ENCODE measurements at places on chromosomes 16 and 17.

DNA sequence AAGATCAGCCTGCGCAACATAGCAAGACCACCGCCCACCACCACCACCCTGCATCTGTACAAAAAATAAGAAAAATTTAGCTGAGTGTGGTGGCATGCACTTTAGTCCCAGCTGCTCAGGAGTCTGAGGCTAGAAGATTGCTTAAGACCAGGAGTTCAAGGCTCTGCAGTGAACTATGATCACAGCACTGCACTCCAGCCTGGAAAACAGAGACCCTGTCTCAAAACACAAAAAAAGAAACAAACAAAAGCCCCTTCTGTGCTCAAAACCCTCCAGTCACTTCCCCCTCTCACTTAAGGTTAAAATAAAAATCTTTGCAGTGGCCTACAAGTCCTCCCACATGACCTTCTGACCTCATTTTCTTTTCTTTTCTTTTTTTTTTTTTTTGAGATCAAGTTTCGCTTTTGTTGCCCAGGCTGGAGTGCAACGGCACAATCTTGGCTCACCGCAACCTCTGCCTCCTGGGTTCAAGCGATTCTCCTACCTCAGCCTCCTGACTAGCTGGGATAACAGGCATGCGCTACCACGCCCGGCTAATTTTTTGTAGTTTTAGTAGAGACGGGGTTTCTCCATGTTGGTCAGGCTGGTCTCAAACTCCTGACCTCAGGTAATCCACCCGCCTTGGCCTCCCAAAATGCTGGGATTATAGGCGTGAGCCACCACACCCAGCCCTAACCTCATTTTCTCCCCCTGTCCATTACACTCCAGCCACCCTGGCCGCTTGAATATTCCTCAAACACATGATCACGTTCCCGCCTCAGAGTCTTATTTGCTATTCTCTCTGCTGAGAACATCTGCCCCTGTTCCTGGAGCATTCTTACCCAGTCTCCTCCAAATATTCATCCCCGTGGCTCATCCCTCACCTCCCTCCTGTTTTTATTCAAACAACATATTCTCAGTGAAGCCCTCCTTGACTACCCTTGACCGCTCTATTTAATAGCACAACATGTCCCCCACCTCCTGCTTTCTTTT, 126.6 kb upstream of the MED13 start:
- no peak for DNase-seq

- no peak for DNase-seq
Measured at GRCh38 chr16:12752159-12752558, 51.5 kb downstream of the CPPED1 start.

DNA sequence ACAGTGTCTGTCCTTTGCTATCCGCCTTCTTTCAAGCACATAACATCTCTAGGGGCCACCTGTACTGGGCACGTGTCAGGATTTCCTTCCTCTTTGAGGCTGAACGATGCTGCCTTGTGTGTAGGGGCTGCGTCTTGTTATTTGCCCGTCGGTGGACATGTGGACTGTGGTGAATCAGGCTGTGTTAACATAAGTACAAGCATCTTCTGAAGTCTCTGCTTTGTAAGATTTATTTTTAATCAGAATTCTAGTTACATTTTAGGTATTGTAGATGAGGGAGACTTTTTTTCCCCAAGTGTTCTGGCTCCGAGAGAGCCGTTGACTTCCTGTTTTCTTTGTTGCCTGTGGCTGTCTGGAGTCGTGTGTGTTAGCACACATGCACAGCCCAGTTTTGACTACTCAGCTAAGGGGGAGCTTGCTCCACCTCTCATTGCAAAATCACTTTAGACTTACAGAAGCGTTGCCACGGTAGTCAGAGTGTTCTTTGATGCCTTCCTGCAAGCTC, 26.1 kb downstream of the SPG7 start:
- DNase-seq = no peak

DNA sequence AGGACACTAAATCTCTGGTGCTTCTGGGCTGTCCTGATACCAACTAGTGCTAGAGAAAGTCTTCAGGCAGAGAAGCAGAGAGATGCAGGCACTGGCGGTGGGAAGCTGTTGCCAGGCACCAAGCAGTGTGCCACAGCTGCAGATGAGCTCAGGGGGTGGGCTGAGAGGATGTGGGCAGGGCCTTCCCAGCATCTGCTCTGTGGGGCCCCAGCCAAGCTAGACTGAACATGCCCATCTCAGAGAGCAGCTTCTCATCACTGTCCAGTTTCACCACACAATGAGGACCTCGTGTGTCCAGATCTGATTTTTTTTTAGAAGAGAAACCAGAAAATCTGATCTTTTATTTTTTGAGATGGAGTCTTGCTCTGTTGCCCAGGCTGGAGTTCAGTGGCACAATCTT, 17.1 kb downstream of the PSKH1 start:
- DNase-seq = no peak

- no peak for DNase-seq
Measured at GRCh38 chr16:87789437-87790291, 23.9 kb upstream of the KLHDC4 start.

- DNase-seq = no peak
Measured at GRCh38 chr16:24761526-24761925, 32.1 kb downstream of the TNRC6A start.

- no peak for DNase-seq
Measured at GRCh38 chr16:80687606-80688005, 116.8 kb downstream of the CDYL2 start.

DNA sequence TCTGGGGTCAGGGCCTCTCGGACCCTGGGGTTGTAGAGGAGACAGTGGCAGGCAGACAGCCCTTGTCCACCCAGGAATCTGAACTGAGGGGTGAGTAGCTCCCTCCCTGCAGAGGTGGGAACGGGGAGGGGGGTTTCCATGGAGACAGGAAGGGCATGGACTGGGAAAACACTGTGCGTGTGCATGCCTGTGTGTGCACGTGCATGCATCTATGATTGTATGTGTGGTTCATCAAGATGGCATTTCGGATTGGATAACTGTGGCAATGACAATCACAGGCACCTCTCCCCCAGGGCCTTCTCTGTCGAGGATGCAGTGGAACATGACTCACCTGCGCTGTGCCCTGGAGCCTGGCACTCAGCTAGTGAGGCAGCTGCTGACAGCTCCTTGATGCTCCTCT, 6.1 kb upstream of the CD300C start:
- DNase-seq = no peak

DNA sequence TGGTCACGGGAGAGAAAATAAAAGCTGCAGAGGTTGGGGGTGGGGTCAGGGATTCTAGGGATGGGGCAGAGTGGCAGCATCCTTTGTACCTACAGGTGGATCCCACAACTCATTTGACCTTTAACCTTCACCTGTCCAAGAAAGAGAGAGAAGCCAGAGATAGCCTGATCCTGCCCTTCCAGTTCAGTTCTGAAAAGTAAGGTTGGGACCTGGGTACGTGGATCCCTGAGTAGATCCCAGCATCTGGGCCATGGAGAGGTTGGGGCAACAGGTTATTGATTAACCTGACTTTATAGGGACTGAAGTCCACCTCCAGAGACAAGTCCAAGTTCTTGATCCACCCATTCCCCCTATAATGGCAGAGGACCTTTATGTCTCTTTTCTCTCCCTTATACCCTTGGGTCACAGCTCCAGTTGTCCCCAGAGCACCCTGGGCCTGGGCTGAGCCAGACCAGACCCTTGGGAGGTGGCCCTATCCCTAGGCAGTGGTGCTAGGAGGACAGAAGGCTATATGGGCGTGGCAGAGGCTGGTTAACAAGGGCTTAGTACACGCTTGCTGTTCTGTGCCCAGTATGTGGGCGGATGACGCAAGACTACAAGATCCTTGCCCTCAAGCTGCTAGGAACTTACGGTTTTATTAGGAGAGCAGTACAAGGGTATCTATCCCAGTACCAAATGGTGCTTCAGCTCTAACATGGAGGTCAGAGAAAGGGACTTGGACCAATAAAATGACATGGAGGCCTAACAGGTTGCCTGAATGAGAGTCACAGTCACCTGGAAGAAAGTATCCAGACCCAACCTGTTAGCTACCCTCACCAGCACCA, 3.3 kb downstream of the CLDN7 start:
- no peak for DNase-seq

DNA sequence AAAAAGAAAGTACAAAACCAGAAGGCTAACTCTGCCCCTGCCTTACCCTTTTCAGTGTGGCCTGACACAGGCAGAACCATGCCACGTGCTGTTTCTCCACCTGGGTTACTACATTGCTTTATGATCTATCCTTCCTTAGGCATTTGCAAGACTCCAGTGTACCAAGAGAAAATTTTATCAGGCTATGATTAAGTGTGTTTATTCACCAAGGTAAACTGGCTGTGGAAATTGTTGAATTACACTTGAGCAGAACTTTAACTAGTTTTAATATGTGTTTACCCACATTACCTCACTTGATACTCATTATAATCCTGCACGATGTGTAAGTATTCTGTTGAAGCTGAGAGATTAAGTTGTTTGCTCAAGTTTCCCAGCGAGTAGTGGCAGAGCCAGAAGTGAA, 129.7 kb upstream of the MYOCD start:
- DNase-seq = no peak

DNA sequence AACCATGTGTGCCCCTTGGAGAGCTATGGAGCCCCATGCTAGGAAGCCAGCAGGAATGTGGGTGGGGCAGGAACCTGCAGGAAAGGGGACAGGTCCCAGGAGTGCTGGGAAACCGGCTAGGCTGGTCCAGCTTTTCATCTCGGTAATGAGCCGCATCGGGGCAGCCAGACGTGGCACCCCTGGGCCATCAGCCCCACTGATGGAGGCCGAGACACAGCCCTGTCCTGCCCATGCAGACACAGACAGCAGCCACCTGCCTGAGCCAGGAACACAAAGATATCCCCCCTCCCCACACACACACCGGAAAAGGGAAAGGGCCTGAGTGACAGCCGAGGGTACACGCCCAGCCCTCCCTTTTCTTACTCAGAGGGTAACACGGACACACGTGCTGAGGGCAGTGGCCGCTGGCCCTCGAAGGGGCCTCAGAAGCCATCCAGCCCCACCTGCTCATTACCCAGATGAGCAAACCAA, 18.1 kb downstream of the PPL start:
- no peak for DNase-seq
